ENCODE measurements at places on chromosomes 16 and 17.
A peak's percentile ranks its signal among the peaks of the same experiment; 100 is the strongest.

GRCh38 chr17:12977008-12977751 is 40.6 kb downstream of the ELAC2 start:
- DNase-seq, result no peak

DNA sequence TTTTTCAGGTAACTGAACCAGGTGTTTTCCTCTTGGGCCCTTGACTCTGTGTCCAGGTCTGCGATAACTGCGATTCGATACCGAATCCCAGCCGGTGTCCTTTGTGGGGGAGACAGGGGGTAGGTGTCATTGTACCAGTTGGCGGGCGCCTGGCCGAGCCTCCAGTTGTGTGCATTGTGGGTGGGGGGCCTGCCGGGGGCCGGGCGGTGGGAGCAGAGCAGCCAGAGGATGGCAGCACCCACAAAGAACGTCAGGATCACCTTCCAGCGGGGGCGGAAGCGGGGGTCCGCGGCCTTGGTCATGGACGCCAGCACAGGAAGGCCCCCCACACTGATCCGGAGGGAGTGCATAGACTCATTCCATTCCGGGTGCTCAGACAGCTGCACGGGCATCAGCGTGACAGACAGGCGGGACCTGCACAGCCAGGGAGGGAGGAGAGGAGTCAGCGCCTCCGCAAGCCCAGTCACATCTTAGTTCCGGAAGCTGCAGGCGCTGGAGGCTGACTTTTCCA is 12.3 kb downstream of the CANT1 start:
- no peak for DNase-seq

DNA sequence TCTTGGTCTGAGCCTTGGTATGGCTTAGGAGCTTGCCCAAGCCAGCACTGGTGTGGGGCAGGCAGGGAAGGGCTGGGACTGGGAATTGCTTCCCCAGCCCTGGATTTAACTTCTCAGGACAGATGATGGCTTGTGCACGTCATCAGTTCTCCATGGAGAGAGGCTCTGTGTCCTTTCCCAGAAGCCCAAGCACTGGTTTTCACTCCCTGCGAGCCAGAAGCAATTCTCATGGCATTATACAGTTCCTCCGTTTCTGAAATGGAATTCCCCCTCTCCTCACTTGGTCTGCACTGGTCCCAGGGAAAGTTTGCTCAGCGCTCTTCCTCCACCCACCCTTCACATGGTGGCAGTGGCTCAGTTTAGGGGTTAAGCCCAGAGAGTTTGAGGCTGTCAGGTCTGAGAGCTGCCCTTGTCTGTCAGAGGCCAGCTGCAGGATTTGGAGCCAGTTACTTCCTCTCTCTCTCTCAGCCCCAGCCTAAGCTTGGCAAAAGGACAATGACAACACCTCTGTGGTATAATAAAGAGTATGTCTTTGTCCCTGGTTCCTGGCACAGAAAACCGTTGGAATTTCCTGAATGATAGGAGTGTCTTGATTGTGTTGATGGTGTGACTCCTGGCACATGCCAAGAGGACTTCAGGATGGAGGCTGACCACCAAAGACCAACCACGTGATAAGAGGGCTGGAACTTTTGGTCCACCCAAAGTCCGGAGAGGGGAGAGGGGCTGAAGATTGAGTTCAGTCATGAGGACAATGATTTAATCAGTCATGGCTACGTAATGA is 219.6 kb upstream of the TNRC6C start:
- DNase-seq, result no peak

GRCh38 chr16:49452578-49452977 is 79.0 kb downstream of the C16orf78 start:
- no peak for DNase-seq

- no peak for DNase-seq
Measured at GRCh38 chr17:7413346-7413985, 5.8 kb downstream of the NLGN2 start.

- DNase-seq, result no peak
Measured at GRCh38 chr16:80718480-80719220, 85.7 kb downstream of the CDYL2 start.

DNA sequence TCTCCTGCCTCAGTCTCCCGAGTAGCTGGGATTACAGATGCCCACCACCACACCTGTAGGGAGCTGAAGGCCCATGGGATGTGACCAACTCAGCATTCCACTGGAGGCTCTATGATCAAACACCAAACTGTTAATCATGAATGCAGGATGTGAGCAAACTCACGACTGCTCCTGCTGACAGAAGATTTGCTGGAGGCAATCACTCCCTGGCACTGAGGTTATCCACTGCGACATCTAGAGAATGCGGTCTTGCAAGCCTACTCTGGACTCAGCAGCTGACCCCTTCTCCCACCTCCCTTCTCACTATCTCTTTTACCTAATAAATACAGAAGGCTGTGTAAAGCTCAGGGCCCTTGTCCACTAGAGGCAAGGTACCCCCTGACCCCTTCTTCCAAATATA is 4.9 kb downstream of the TEX14 start:
- no peak for DNase-seq

- no peak for DNase-seq
Measured at GRCh38 chr17:10807704-10808128, 3.8 kb upstream of the TMEM238L start.

GRCh38 chr17:68954146-68954896 is 871 bp downstream of the ABCA8 start:
- DNase-seq, result no peak

- DNase-seq, result no peak
Measured at GRCh38 chr17:82179946-82180475, 32.6 kb downstream of the CCDC57 start.

- no peak for DNase-seq
Measured at GRCh38 chr16:9840761-9841665, 341.2 kb downstream of the GRIN2A start.

DNA sequence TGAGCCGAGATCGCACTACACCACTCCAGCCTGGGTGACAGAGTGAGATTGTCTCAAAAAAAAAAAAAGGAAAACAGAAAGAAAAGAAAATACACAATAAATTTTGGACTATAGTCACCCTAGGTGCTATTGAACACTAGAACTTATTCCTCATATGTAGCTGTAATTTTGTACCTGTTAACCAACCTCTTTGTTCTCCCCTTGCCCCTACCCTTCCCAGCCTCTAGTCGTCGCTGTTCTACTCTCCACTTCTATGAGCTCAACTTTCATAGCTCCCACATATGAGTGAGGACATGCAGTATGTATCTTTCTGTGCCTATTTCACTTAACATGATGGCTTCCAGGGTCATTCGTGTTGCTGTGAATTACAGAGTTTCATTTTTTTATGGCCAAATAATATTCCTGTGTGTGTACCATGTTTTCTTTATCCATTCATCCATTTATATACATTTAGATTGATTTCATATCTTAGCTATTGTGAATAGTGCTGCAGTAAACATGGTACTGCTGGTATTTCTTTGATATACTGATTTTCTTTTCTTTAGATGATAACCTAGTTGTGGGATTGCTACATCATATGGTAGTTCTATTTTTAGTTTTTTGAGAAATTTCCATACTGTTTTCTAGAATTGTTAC is 28.3 kb downstream of the VPS35L start:
- DNase-seq, result peak; percentile 43

- no peak for DNase-seq
Measured at GRCh38 chr16:54096607-54097006, 190.0 kb downstream of the IRX3 start.

DNA sequence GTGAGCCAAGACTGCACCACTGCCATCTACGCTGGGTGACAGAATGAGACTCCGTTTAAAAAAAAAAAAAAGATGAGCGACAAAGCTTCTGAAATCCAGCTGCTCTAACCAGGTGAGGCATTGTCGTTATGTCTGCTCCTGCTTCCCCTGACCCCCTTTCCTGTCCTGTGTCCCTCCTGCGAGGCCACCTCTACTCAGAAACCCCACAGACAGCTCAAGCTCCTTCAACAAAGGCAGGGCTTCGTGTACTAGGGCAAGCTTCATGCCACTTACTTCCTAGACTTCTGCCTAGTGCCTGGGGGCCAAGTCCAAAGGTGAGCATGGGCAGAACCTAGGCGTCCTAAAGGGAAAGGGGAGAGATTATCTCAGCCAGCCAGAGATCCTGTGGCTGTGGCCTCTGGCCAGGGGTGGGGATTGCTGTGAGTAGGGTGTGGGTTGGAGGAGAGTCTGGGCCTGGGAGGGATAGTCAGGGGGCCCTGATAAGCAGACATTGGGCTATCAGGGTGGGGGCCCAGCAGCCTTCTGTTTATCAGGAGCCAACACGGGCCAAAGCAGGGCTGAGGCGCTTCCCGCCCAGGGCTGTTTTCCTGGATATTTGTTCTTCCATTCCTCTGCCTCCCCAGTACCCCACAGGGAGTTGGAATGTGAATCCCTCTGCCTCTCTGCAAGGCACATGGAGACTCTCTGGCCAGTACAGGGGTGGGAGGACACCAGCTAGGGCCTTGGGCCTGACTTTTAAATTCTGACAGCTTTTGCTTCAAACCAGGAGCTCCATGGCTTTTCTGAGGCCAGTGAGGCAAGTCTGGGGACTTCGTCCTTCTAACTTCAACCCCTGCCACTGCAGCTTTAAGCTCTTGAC is 10.4 kb downstream of the ERAL1 start:
- no peak for DNase-seq

DNA sequence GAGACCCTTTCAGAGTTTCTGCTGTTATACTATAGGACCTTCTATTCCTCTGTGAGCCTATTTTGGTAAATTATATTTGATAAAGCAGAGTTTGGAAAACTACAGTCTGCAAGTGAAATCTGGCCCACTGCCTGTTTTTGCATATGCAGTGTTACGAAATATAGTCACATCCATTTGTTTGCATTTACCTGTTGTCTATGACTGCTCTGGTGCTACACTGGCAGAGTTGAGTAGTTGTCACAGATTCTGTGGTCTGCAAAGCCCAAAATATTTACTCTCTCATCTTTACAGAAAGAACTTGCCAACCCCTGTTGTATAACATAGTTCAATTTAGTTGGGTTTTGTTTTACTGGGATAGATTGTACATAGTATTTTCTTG is 42.3 kb downstream of the TNRC6A start:
- no peak for DNase-seq

- no peak for DNase-seq
Measured at GRCh38 chr17:78934681-78935418, 9.7 kb upstream of the TIMP2 start.

GRCh38 chr17:47731396-47731795 is 1.6 kb upstream of the TBX21 start:
- DNase-seq, result no peak

DNA sequence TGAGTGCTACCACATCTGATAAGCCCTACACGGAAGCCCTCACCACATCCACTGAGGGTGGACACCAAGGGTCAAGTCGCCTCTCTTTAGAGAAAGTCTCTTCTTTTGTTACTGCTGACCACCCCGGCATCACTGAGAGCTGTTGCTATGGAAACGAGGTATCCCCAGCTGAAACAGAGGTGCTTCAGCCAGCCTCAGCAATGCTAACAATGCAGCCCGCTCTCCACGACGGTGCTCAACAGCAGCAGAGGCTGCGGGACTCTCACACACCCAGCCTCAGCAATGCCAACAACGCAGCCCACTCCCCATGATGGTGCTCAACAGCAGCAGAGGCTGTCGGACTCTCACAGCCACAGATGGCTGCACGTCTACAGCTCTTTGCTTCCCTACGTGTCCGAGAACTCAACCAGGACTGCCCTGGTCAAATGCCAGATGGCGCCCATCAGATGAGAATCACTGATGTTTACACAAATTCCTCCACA is 41.4 kb downstream of the VPS53 start:
- DNase-seq, result no peak

DNA sequence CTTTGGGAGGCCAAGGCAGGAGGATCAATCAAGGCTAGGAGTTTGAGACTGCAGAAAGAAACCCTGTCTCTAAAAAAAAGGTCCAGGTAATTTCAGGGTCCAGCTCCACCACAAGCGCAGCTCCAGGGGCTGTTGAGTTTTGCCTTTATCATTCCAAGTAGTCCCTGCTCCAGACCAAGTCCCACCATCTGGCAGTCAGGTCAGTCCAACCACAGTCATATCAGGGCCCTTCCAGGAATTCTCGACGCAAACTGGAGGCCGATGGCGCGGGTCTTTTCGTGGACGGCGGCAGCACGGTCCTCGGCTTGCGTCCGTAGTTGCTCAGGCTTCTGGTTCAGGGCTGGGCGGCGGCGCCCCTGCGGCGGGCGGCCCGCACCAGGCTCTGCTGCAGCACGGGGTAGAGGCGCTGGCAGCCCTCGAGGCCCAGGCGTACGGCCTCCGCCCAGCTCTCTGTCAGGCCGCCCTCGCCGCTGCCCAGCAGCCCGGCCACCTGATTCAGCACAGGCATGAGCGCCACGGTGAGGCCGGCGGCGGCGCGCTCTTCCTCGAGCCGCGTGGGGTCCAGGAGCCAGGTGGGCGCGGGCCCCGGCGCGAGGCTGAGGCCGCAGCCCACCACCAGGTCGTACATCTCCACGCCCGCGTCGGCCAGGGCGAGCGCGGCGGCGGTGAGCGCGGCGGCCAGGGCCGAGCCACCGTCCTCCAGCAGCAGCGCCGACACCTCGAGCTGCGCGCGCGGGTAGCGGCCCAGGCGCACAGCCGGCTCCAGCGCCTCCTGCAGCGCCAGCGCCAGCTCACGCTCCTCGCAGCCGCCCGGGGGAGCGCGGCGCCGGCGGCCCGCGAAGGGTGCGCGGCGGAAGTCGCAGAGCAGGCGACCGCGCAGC is 752 bp downstream of the EXOSC6 start:
- DNase-seq, result no peak

DNA sequence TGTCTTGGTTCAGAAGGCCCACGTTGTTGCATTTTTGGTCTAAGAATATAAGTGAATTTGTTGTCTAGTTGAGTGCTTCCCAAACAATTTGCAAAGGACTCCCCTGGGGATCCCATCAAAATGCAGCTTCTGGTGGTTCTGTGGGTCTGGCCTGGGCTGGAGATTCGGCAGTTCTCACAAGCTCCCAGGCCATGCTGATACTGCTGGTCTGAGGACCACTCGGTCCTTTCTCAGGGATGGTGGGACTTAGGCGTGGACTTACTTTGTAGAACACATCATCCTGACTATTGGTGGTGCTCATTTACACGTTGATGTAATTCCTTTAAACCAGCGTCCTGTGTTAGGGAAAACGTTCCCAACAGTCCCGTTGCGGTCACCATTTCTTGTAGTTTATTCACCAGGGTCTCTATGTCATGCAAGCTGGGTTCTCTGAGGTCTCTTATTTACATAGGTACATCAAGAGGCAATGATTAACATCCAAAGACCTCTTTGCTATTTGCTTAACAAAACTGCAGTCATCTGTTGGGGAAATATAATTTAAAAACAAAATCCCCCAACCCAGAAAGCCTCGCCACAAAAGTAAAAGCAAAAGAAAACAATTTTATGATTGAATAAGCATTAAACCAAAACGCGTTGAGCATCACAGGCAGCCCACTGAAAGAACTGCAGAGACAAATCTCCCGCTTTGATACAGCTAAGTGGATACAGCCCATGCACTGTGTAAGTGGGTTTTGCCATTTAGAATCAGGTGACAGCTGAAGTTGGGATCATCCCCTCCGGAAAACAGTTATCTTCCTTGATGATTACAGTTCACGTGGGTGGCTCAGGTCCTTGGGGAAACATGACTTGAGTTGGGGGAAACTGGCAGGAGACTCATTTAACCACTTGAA is 39.0 kb upstream of the SEC14L1 start:
- no peak for DNase-seq

Measured in stimulated activated CD4-positive, alpha-beta T cell treated with anti-CD3 and anti-CD28 coated beads, Interleukin-4, amount 100 ng/mL, for 24 hours (primary cell).